ENCODE measurements at places on chromosomes 11 and 22.

DNA sequence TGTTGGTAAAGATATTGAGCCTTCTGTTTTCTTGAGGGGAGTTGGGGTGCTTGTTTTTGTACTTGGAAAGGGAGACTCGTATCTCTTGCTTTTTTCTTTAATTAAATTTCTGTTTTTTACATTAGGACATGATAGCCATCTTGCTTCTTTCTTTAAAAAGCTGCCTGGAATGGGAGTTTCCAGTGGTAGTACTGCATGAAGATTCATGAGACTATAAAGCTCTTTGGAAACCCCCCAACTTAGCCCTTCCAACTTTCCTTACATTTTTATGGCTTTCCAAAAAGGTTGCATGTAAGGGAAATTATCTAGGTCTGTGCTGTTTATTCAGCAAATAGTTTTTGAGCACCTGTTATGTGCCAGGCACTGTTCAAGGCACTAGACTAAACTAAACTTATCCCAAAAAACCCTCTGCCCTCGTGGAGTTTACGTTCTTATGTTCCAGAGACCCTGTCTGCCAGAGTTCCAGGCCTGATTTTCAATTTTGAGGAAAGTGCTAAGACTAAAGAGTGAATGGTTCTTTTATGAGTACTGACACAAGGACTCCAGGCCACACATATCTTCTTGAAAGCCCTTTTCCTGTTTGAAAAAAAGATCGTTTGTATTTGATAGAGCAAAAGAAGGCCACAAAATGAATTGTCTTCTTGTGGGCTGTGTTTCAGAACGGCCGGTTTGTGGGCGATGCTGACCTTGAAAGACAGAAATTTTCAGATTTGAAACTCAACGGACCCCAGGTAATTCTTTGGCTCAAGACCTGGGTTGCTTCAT lies 31.9 kb downstream of the CTNND1 start:
- no peak for DNase-seq

GRCh38 chr11:112004389-112004788 lies 20.8 kb upstream of the DLAT start:
- no peak for DNase-seq

DNA sequence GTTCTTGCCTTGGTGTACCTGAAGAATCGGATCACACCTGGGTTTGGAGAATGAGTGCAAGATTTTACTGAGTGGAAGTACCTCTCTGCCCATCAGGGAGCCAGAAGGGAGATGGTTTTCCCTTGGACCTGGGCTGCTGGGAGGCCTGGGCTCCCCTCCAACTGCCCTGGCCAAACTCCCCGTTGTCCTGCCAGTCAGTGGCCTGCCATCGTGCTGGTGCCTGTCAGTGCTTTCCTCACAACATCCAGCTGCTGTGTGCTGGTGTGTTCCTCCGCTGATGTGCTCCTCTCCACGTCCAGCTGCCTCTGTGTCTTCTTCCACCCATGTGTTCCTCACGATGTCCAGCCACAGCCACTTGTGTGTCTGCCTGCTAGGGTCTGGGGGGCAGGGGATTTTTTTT lies 87.9 kb upstream of the CLPB start:
- DNase-seq: no peak

DNA sequence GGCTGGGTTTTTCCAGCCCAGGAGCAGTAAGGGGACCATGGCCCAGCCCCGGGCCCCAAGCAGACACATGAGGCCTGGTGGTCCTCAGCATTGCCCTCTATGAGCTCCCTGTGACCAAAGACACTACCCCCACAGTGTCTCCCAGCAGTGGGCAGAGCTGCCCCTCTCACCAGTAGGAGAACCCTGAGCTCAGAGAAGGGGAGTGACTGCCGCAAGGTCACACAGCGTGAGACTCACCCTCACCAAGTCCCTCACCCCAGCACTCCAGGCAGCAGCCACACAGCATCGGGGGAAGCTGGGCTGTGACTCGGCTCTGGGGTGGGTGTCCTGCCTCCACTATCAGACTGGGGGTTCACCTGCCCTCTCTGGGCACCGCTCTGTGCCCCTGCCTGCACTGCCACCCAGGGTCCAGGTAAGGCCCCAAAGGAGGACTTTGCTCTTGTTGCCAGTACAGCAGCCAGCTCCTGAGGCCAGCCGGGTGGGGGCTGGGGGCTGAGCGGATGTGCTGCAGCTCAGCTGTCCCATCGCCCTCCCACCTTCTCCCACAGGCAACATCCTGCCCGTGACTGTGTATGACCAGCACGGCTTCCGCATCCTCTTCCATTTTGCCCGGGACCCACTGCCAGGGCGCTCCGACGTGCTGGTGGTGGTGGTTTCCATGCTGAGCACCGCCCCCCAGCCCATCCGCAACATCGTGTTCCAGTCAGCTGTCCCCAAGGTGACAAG lies 7.9 kb upstream of the SH3BP1 start:
- DNase-seq: no peak

DNA sequence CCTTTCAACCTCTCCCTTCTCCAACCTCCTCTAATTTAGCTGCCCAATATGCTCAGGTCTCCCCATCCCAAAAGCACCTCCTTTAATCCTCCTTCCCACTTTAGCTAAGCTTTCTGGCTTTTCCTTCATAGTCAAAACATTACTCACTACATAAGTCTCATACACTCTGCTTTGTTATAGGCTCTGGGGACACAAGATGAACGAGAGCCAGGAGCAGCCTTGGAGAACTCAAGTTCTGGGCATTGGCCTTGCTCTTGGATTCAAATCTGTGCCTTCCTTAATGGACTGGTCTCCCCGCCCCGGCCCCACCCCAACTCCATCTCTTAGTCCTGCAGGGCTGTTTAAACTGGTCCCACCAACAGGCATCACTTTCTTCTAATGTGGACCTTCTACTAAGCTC lies 11.4 kb upstream of the HPX start:
- DNase-seq: no peak

DNA sequence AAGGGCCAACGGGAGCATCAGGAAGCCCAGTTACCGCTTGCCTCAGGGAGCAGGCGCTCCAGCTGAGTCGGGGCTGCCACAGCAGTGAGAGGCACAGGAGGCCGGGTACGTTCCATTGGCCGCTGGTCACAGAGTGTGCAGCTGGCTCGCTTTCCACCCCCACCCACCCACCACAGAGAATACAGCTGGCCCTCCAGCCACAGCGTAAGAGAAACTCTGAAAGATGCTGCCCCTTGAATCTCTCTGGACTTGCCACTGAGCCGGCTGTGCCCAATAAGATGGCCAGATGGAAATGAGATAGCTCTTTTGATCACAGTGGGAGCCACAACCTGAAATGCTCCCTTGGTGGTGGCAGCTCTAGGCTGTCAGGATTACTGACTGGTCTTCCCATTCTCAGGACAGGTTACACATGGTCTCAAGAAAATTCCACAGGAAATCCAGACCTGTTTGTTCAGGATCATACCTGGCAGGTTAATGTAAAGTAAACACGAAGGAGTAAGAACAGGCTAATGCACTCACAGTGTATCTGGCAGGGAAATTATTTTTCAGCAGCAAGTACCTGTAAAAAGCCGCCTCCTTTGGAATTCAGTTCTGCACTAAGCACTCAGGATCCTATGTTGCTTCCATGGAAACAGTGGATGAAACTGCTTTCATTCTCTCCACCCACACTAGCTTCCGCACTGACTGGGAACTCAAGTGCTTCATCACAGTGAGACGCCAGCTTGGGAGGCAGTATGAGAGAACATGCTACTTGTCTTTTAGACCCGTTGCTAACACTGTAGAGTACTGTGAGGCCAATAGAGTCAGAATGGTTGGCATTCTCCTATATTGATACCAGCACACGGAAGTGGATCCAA lies 16.5 kb downstream of the SIAE start:
- DNase-seq: no peak

DNA sequence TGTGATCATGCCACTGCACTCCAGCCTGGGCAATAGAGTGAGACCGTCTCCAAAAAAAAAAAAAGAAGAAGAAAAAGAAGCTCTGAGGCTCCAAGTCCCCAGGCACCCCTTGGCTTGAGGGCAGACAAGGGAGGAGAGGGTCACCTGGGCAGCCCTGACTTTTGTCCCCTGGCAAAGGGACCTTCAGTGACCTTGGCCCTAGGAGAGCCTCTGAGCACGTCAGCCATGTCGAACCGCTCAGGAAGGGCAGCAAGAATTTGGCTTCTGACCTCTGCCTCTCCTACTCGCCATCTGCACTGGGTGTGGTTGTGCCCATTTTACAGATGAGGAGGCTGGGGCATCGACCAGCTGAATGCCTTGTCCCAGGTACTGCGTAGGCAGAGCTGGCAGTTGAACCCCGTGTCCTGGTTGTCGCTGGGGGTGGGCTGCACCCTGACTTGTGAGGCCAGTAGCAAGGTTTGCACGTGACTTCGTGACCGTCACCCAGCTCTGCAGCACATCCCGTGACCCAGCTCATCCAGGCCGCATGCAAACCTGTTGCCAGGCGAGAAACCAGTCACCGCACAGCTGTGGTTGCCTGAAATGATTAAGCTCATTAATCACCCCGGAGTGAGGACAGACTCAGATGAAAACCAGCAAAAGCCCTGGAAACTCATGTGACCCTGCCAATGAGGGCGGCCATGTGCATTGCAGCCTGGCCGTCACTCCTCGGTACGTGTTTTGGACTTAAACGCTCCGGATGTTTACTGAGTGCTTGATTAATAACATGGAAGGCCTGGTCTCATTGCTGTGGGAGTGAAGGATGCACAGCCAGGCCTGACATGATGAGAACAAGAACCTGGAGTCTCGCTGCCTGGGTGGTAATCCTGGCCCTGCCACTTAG lies 47.7 kb upstream of the PPP6R3 start:
- peak; percentile 63 for DNase-seq

DNA sequence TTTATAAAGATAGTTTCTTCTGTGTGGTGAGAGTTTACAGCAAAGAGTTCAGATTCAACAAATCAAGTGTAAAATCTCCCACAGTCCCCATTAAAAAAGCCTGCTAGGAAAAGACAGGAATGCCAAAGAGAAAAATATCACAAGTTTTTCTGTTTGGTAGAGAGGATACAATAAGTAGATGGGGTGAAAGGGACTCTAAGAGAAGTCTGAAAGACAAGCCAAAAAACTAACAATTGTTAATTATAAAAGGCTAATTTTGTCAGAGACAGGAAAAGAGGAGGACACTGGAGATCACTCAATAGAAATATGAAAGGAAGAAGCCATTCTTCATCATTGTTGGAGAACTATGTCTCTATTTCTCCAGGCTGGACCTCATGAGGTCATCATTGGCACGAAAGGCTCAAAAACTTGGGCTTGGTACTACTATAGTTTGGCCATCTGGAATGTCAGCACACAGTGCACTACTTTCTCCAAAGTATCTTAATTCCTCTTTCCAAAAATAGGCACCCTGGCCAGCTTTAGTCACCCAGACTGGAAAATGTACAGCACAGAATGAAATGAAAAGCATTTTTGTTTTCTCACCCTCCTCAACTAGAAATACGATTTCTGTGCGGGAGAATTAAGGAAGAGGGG lies 531 bp upstream of the SOX6 start:
- no peak for DNase-seq

- DNase-seq: peak; percentile 64
Measured at GRCh38 chr11:128521682-128522054, 65.7 kb downstream of the ETS1 start.

DNA sequence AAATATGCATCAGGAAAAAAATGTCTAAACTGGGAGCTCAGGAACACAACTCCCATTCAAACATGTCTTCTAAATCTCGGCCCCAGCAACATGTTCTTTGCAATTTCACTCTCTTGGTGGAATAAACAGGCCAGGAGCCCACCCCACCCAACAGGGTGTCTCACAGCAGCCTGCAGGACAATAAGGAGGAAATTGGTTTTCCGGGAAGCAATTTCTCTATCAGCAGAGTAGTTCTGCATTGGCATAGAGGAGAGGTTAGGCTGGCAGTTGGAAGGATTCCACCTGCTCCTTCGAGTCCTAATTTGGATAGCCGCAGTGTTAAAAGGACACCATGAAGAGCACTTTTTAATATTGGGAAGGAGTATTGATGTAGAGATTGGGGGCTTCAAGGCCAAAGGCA lies 55.9 kb upstream of the BARX2 start:
- no peak for DNase-seq

DNA sequence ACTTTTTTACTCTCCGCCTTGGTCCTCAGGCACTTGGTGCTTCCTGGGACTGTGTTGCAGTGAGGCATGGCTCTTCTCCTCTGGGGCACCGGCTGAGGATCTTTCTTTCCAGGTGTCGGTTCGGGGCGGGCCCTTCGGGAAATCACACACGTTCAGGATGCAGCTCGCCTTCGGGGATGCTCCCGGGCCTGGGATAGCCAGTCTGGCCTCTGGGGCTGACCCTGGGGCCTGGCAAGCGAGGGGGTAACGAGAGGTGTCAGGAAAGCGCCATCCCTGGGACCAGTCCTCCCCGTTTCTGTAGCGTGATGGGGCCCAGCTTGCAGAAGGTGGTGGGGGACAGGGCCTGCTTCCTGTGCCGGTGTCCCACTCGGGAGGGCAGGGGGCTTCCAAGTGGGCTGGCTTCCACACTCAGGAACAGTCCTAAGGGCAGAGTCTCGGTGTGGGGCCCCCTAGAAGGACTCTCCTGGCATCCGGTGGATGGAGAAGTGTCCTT lies 53.6 kb downstream of the LRP5 start:
- DNase-seq: no peak

- no peak for DNase-seq
Measured at GRCh38 chr22:29445508-29445907, 7.1 kb downstream of the RFPL1 start.

GRCh38 chr11:24932110-24933000 lies 435.5 kb downstream of the LUZP2 start:
- DNase-seq: no peak

DNA sequence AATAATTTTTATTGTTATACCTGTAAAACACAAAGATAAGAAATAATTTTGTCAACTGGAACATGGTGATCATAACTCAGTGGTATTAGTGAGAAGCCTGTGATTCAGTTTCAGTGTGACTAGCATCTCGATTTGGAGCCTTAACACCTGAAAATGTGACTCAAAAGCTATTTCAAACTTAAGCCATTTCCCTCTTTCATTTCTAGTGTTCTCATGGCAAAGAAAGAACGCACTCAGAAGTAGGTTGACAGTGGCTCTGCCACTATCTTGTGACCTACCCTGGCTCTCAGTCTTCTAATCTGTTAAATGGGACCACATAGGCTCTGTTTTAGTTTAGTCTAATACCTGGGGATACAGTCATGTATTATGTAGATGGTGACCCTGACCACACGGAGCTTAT lies 62.7 kb downstream of the ISX start:
- no peak for DNase-seq

GRCh38 chr22:37803639-37804351 lies 3.9 kb upstream of the GCAT start:
- no peak for DNase-seq

- no peak for DNase-seq
Measured at GRCh38 chr11:20042045-20042639, 118.1 kb downstream of the DBX1 start.

Data from activated T-cell treated with anti-CD3 and anti-CD28 coated beads, Interleukin-2, amount 50 U/mL, for 48 hours (primary cell).